ENCODE measurements at places on chromosomes 6 and 20.

DNA sequence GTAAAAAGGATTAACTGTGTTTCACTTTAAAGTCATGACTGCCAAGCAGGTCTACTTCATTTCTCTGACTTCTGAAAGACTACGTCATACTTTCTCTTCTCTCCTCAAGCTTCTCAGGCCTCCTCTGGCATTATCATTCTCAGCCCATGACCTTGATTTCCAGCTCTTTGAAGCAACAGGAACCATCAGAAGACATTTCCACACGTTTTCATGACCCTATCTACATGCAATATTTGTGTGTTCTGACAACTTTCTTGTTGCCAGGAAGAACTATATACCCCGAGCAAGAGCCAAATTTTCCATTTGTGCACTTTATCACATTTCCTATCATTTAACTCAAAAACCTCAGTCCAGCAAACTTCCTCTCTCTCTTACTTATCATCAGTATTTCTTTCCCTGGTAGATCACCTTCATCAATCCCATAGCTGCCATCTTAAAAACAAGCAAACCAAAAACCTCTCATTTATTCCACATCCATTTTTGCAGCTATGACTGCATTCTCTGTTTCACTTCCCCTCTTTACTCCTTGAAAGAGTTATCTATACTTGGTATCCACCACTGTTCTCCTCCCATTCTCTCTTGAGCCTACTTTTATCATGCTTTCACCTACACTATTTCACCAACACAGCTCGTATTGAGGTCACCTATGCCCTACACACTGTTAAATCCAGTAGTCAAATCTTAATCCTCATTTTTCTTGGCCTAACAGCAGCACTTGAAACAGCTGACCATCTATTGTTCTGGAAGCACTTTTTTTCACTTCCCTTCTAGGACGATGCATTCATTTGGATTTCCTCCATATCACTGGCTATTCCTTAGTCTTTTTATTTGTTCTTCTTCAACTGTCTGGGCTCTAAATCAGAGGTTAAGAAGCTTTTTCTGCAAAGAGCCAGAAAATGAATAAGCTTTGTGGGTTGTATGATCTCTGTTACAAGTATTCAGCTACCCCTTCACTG lies 47.1 kb downstream of the STX7 start:
- no peak for DNase-seq

- DNase-seq, result peak; percentile 94
Observed at GRCh38 chr6:31203345-31203979, 33.0 kb upstream of the POU5F1 start.

DNA sequence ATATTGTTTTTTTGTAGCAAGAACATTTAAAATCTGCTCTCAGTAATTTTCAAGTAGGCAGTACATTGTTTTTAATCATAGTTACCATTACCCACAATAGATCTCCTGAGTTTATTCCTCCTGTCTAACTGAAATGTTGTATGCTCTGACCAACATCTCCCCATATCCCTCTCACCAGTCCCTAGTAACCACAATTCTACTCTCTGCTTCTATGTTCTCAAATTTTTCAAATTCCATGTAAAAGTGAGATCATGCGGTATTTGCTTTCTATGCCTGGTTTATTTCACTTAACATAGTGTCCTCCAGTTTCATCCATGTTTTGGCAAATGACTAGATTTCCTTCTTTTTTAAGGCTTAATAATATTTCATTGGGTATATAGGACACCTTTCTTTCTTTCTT lies 300.5 kb downstream of the KCNQ5 start:
- no peak for DNase-seq

DNA sequence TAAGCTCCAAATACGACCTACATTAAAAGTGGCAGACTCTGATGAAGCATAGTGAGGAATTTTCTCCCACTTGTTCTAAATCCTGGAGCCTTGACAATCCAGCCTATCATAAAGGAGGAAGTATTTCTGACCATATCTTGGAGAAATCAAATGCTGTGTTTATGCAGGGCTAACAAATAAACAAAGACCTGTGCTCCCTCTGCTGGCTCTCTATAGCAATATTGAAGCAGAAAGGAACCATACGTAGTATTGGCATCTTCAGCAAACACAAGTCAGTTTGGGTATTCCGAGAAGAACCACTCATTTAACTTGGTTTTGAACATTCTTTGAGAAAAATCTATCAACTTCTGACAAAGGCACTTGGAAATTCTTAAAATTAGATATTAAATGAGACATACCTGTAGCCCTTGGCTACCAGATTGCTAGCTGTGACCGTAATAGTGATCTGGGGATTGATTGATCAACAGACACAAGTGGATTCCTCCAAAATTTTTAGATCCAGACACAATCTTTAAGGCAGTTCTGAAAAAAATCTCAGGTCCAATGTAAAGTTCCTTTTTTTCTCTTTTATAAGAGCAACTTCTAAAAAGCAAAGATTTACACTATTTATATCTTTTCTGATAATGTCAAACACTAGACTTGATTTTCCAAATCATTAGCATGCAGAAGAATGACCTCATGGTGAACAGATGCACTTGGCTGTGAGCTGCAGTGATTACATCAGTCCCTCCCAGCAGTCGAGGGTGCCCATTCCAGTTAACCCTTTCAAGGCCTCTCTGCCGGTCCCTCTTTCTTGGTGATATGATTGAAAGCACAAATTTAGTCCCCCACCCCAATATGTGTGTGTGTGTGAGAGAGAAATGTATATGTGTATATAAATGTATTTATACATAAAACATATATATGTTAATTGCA lies 40.2 kb downstream of the INSM1 start:
- peak; percentile 10 for DNase-seq

- DNase-seq, result no peak
Observed at GRCh38 chr6:46246727-46247126, 75.9 kb upstream of the ENPP5 start.

DNA sequence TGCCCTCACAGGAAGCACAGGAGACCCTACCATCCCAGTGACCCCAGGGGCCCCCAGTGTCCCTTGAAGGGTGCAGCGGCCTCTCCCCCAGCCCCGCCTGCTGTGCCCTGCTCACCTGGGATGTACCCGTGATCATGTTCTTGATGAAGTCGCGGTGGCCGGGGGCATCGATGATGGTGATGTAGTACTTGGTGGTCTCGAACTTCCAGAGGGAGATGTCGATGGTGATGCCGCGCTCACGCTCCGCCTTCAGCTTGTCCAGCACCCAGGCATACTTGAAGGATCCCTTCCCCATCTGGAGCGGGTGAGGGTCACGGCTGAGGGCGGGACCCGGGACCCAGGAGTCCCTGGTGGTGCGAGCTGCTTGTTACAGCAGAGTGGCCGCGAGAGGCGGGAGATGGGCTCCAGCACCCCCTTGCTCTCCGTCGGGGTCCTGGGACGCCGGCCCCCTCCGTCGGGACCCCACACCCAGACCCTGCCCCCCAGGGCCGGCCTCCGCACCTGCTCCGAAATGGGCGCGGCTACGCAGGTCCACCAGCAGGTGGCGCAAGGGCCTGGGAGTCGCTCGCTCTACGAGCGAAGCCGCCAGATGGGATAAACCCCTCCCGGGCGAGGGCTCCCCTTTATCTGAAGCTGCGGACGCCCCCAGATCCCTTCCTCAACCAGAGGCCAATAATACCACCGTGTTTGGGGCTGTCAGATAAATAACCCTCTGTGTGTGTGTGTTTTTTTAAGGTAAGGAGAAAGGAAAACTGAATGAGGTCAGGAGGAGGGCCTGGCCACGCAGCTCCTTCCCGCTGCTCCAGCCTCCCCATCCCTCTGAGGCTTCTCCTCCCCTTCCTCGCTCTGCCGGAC lies 2.9 kb downstream of the EEF1A2 start:
- peak; percentile 75 for DNase-seq

DNA sequence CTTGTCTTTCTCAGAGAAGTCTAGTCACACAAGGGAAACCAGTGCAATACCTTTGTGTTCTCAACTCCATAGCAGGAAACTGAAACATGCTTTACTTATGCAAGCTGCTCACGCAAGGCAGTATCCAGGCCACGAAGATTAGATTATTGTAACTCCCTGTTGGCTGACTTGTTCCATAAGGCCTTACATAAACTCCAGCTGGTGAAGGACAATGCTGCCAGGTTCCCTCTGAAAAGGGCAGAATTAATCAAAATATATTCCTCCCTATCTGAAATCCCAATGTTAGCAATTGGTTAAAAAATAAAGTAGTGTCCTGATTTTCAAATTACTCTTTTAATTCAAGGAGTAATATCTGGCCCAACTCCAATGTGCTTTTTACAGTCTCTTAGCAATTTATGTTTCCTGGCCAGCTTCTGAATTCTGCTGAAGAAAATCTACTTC lies 966.6 kb downstream of the HACE1 start:
- DNase-seq, result no peak

DNA sequence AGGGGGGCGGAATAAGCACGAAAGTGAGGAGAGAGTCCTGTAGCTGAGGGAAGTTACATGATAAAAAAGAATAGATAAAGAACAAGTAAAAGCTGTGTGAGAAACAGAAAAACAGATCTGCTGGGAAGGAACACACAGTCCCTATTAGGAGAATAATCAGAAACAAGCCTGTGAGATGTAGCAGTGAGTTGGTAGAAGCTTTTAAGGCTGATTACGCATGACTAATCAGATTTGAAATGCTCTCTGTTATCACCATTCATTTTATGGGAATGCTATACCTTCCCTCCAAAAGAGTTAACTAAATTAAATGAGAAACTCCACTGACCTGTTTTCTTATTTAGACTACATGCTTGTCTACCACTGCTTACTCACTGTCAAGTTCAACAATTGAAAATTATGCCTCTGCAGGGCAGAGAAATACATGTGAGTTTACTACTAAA lies 15.8 kb downstream of the REPS1 start:
- DNase-seq, result no peak

GRCh38 chr6:273551-274058 lies 18.7 kb upstream of the DUSP22 start:
- no peak for DNase-seq

DNA sequence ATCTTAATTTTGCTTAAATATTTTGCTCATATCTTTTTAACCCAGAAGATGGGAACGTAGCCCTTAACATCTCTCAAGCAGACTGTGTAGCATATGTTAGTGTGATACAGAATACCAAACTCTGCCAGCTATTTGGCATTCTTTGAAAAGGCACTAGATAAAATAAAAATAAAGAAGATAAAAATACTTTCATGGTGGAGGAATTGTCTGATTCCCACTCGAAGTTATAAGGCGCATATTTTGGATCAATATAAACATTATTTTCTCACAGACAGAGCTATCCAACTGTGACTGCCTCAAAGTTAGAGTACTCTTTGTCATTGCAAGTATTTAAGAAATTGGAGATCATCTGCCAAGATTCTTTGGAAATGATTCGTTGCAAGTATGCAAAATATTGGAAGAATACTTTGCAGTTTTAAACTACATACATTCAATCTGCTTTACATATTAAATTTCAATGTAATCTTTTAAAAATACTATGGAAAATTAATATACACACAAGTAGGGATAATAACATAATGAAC lies 10.8 kb upstream of the EEF1E1 start:
- no peak for DNase-seq

DNA sequence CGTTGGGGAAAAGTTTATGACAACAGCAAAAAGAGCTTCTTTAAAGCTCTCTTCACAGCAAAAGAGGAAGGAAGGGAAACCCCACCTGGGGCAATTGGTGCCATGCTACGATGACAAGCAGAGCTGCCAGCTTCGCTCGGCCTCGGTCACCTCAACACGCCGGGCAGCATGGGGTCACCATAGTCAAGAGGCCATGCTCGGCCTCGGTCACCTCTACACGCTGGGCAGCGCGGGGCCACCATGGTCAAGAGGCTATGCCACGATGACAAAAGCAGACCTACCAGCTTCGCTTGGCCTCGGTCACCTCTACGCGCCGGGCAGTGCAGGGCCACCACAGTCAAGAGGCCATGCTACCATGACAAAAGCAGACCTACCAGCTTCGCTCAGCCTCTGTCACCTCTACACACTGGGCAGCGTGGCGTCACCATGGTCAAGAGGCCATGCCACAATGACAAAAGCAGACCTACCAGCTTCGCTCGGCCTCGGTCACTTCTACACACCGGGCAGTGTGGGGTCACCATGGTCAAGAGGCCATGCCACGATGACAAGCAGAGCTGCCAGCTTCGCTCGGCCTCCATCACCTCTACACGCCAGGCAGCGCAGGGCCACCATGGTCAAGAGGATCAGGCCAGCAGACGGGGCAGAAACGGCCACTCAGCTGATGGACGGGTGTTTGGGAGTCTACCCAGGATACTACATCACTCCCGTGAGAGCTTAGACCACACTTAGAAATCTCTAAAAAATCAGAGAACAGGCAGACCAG lies 12.1 kb downstream of the APMAP start:
- DNase-seq, result no peak

GRCh38 chr20:60812561-60812960 lies 439.5 kb upstream of the CDH4 start:
- DNase-seq, result no peak

DNA sequence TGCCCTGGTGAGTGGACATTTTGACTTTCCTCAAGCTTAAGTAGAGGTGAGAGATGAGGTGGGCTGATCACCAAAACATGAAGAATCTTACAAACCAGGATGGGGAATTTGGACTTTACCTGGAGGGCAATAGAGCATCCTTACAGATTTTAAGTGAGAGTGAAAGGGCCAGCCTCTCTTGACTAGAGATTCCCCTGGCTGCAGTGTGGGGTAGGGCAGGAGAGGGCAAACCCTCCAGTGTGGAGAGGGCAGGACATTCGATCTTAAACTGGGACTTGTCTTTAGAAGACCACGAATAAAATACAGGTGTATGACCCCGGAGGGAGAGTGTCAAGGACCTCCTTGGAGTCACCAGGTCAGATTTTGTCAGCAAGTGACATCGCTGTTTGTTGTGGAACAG lies 105.1 kb downstream of the SNAP25 start:
- DNase-seq, result no peak

Data from NAMALWA (cell line).